ENCODE measurements at places on chromosomes 6 and 20.

GRCh38 chr6:148091394-148091793, 251.2 kb upstream of the SASH1 start:
- no peak for DNase-seq

DNA sequence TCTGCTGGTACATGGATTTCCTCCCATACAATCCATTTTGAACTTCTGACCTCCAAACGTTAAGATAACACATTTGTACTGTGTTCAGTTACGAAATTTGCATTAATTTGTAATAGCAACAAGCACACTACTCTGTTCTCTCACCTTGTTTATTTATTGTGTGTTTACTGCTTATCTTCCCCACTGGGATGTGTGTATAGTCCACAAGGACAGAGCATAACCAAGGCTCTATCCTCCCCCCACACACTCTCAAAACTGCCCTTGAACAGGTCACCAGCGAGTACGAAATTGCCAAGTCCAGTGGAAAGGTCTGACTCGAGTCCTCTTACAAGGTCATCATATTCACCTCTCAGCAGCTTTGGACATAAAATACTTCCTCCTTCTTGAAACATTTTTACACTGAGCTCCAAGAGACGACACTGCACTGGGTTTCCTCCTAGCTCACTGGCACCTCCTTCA, 18.6 kb downstream of the ADTRP start:
- DNase-seq, result no peak

DNA sequence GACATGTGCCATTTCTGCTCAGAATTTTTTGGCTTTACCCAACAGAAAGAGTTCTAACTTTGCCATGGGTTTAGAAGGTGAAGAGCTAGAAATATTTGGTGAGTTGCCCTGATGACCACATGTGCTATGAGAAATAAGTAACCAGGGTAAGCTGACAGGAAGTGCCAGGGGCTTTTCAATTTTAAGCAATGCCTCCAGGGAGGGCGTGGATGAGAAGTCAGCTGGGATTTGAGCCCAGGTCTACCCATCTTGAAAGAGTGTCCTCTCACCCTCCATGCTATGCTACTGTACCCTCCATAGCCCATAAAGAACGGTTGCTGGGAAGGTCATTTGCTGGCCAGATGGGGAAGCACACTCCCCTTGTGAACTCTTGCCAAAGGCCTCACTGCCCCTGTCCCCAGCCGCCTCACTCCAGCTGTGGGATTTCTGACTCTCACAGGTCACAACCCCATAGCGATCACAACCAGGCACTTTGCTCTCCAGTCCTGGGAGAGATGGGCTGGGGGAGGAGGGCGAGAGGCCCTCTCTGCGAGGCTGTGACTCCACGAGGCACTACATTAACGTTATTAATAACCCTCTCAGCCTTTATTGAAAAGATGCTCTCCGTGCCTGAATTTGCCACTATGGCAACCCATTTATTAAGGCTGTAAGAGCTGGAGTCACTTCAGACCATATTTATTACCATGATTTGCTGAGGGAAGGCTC, 291.1 kb downstream of the DHX35 start:
- DNase-seq, result no peak

DNA sequence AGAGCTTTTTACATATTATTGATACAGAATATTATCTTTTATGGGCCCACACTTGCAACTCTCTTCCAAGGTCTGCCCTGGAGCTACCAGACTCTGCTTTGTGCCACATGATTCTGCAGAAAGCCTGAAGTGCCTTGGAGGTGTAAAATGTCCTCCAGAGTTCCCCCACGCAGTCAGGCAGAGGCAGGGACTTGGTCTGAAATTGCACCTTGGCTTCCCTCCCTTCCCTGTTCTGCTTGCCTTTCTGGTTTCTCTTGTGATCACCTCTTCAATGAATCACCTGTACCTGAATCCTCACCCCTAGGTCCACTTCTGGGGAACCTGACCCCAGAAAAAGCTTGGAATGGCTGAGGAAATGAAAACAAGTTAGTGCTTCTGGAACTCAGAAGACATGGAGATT, 43.0 kb upstream of the TGM2 start:
- DNase-seq, result no peak

GRCh38 chr6:1463275-1463674, 73.9 kb downstream of the FOXF2 start:
- DNase-seq, result no peak

GRCh38 chr6:88480816-88481215, 314.7 kb upstream of the CNR1 start:
- DNase-seq, result no peak

DNA sequence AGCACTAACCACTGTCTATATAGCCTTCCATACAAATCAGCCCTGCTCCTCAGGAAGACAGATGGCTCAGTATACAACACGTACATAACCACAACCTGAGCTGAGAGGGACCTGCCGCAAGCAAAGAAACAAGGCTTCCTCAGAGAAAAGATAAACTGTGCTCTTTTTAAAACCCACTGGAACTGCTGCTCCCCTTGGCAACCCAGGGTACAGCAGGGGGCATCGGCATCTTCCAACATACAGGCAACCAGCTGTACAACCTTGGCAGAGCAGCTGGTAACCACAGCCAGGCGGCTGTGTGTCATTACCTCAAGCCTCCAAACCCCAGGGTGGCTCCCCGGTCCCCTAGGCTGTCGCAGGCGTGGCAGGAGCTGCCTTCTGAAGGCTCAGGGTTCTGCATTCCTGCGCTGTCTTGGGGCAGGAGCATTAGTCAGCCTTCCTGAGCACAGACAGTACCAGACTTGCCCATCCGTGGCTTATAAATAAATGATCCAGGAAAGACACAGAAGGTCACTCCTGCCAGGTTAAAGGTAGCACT, 249.5 kb downstream of the ADGRG6 start:
- DNase-seq, result no peak

- DNase-seq, result no peak
Measured at GRCh38 chr6:85047818-85048217, 283.4 kb upstream of the TBX18 start.

- no peak for DNase-seq
Measured at GRCh38 chr6:112526594-112526993, 179.5 kb downstream of the RFPL4B start.

DNA sequence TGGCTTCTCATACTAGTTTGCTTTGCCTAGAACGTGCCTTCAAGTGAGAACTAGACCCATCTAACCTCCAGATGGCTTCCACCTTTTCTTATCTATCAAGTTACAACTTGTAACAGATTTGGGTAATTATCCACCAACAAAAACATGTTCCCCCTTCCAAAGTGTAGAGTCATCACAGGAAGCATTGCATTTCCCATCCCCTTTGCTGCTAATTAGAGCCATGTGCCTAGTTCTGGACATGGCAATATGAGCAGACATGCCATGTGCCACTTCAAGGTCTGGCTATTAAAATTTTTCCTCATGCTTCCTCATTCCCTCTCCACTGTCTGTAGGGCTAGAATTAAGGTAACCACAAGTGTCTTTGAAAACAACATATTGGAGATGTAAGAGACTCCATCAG, 814.4 kb downstream of the TENT5A start:
- DNase-seq, result no peak

DNA sequence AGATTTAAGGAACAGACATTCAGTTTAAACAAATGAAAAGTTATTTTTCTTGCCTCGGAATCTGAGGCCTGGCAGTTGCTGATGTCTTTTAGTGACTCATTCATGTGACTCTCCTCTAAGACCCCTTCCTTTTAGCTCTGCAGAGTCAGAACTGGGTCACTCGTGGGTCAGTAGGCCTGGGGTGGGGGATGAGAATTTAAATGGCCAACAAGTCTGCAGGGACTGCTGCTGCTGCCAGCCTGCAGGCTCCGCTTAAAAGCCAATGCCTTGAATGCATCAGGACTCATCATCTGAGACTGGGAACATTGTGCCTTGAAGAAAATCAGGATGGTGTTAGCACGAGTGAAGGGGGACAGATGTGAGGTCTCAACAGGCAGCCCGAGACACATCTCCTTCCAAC, 404.3 kb downstream of the CDH26 start:
- no peak for DNase-seq

DNA sequence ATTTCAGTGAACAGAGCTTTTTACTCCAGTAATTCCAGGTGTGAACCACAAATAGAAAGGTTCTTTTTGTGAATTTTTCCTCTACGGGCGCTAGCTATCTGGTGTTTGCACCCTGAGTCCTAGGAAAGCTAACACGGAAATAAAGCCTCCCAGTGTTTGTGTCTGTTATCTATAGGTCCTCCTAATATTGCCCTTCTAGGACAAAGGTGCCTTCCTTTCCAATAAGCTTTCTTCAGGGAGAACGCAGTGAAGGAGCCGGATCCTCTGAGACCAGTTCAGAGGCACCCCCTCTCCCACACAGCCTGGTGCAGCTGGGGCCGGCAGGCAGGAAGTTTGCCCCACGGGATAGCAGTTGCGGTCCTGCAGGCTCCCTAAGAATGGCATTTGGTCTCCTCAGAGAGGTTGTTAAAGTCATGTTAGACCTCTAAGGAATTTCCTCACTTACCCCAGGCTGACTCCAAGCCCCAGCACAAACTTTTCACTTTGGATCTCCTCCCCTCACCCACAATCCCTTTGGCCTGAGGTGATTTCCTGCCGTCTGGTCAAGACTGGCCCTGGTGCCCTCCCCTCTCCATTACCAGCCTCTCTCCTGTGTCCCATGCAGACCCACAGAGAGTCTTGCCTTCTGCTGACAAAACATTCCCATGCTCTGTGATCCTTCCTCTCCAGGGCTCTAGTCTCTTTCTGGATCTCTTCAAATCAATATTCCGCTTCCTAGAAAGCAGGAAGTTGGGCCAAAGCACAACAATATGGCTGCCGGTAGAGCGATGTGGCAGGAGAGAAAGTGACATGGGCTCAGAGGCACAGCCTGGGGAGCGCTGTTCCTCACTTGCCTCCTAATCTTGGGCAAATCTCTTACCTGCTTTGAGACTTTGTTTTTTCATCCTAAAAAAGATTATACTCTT, 126.0 kb downstream of the MOXD1 start:
- DNase-seq, result no peak

GRCh38 chr6:25963426-25964123, 973 bp downstream of the TRIM38 start:
- no peak for DNase-seq

DNA sequence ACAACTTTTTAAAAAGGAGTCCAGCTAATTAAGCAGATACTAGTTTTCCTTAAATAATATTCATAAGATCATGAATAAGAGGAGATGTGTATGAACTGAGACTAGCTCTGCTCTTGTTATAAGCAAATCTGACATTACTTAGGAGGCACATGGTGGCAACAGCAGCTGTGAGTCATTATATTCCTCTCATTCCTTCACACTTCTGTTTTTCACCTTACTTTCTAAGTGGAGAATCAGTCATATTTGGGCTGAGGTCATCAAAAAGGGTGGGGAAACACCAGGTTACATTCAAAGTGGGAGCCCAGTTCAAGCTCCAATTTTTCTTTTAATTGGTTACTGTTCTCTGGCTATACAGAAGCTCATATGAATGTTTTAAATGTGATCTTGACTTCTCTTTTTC, 6.0 kb upstream of the RIPPLY2 start:
- no peak for DNase-seq

- DNase-seq, result no peak
Measured at GRCh38 chr20:63533871-63534393, 3.2 kb downstream of the PTK6 start.

- no peak for DNase-seq
Measured at GRCh38 chr6:43878823-43879495, 108.9 kb downstream of the VEGFA start.

GRCh38 chr6:137816133-137816579, 50.9 kb upstream of the TNFAIP3 start:
- no peak for DNase-seq

DNA sequence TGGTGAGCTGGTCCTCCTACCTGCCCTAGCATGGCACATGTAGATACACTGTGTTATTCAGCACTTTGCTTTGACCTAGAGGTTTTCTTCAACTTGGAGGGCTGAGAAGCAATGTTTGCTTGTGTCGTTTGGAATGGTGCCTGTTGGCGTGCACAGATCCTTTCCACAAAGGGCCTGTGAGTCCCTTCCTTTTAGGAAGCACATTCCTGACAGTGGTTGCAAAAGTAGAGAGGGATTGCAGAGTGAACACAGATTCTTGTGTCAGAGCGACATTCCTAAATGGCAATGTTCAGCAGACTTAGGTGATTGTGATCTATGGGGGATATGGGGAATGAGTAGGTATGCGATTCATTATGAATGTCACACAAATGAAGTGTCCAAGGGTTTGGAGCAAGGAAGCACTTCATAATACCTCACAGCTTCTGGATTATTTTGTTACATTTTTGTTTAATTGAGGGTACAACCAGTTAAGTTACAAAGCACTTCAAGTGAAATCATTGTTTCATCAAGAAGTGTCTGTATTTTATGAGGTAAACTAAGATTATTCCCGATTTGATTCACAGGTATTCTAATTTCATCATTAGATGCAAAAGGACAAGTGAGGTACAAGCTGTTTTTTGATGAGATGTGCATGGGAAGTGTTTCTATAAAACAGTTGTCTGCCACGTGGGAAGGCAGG, 713 bp upstream of the RNF144B start:
- DNase-seq, result no peak

DNA sequence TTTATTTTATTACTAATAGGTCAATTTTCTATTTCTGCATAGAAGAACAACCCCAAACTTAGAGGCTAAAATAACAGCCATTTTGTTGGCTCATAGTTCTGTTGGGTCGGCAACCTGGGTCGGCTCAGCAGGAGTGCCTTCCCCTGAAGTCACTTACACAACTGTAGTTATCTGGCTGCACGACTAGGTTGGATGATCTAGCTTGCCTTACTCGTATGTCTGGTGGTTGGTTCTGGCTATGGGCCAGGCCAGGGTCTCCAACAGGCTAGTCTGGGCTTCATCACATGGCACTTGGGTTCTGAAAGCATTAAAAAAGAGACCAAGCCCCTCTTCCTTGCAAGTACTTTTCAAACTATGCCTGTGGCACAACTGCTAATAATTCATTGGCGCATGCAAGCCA, 53.5 kb downstream of the STXBP5 start:
- no peak for DNase-seq

GRCh38 chr20:6152777-6153176, 29.9 kb upstream of the FERMT1 start:
- no peak for DNase-seq

DNA sequence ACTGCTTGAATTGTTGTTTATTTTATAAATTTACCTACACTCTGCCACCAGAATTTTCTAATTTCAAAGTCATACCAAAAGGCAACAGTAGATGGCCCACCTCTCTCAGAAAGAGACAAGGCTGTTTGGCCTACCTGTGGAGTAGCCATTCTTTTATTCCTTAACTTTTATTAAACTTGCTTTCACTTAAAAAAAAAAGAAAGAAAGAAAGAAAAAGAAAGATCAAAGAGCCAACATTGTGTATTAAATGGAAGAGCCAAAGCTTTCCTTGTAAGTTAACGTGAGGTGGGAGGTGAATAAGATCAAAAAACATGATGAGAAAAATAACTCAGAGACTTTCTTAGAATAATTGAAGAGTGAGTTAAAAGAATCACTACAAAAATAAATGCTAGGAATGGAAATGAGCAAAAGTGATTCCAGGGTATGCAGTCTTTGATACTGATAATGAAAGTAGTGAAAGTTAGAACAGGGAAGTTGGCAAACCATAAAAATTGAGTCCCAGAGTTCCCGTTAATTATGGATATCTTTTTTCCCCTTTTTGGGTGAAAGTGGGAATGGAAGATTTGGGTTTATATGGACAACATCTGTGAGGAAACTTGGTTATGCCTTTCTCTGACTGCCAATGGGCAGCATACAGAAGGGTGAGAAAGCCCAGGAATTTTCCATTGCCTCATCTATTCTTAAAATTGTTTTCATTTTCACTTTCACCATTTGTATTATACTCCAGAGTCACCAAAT, 35.9 kb upstream of the MYB start:
- DNase-seq, result no peak

- DNase-seq, result no peak
Measured at GRCh38 chr6:46983007-46983411, 59.1 kb downstream of the ADGRF1 start.

Measured in amniotic stem cell (primary cell).